ENCODE measurements at places on chromosomes 1 and 21. TPM values are rescaled to one million over a fixed set of nuclear protein-coding genes. Genes with fewer than 3 reads are reported as not detected.

Gene BMP8B
- 0.14 TPM for polyA plus RNA-seq

Gene FCGR3A
- polyA plus RNA-seq = 4.4 TPM

Gene CR1
- 37.3 TPM for polyA plus RNA-seq

Gene CFHR1
- polyA plus RNA-seq = not detected

Gene CD5L
- polyA plus RNA-seq = not detected
